Heart right ventricle (tissue), 16 donors: ENCODE measurements at places on chromosomes 4 and X. TPM values are rescaled to one million over a fixed set of nuclear protein-coding genes. Genes with fewer than 3 reads are reported as not detected.

DNA sequence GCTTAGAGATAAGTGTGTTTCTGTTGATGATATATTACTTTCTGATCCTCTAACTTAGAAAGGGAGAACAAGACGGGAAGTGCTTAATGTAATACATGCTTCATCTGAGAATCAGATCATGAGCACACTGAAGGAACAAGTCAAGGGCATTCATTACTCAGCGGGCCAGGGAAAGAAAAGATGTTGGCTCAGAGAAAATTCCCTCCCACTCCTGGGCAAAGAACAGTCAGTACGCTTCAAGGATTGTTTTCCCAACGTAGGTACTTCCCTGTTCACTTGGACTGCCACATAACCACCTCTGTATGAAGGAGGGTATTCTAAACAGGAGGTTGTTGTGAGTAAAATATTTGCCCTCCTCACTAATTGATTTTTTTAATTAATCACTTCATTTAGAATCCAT, 374.5 kb upstream of the FMR1 start:
- DNase-seq, result no peak

DNA sequence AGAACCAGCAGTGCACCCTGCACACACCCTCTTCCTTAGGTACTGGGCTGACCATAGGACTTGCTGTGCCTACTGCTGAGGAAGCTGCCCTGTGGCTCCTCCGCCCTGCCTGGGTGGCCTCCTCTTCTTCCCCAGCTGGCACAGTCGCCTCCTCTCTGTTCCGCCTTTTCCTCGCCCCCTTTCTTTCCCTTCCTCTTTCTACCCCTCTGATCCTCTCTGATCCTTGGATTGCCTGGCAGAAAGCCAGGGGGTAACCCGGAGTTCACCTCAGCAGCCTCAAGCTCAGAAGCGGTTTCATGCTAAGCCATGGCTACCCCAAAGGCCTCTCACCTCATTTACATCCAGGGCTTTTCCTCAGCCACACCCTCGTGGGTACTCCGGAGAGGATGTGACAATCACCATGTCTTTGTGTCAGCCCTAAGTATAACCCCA, 136.2 kb downstream of the SMIM20 start:
- peak; percentile 47 for DNase-seq

- DNase-seq, result no peak
Measured at GRCh38 chrX:100864657-100865391, 9.3 kb downstream of the NOX1 start.

The NDST3 gene
- total RNA-seq, result 0.04 TPM

DNA sequence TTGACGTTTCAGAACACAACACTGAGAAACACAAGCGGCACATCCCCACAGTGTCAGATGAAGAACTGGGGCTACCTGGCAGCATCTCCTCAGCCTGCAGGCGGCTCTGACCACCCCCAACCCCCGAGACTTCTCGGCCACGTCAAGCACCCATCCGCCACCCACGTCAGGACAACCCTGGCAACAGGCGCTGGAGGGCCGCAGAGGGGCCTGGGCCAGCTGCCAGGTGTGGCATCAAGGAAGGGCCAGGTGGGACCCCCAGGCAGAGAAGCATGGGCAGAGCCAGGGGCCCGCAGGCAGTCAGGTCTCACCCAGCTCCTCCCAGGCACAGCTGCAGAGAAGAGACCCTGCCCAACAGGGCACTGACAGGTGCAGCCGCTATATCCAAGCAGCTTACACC, 22.3 kb downstream of the GAK start:
- DNase-seq, result no peak

- DNase-seq, result no peak
Measured at GRCh38 chrX:41302370-41302769, 31.6 kb upstream of the DDX3X start.

The BEND2 gene
- total RNA-seq, result not detected

The SOD3 gene
- 49.2 TPM for total RNA-seq

DNA sequence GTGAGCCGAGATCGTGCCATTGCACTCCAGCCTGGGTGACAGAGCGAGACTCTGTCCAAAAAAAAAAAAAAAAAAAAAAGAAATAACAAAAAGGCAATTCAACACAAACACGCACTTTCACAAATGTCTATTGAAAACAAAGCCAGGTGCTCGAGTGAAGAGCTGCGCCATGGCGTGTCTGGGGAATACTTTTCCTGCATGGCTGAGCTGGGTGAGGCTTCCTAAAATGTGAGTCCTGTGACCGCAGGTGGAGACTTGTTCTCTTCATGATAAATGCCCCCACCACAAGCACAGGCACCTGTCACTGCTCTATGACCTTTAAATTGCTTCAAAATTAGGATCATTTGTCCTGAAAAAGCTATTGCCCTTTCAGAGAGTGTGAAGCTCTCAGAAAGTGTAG, 4.0 kb upstream of the ABLIM2 start:
- DNase-seq, result peak; percentile 0

GRCh38 chrX:40267334-40268187, 169.8 kb upstream of the BCOR start:
- no peak for DNase-seq

GRCh38 chr4:145931403-145931802, 7.2 kb downstream of the ZNF827 start:
- DNase-seq, result no peak

The DRD5 gene
- not detected for total RNA-seq

DNA sequence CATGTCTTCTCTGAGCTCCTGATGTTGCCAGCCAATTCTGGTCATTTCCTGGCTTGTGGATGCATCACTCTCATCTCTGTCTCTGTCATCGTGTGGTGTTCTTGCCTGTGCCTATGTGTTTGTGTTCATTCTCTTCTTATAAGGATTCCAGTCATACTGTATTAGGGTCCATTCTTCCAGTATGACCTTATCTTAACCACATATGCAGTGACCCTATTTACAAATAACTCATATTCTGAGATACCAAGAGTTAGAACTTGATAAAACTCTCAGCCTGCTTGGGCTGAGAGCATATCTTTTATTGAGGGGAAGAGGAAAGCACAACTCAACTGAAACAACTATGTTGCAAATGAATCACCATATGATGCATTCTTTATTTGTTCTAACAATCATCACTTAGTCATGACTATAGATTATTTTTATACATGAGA, 189.0 kb upstream of the ANXA10 start:
- no peak for DNase-seq

GRCh38 chrX:53263597-53264094, 17.7 kb downstream of the IQSEC2 start:
- DNase-seq, result no peak

GRCh38 chr4:174707051-174707676, 121.9 kb downstream of the GLRA3 start:
- no peak for DNase-seq

DNA sequence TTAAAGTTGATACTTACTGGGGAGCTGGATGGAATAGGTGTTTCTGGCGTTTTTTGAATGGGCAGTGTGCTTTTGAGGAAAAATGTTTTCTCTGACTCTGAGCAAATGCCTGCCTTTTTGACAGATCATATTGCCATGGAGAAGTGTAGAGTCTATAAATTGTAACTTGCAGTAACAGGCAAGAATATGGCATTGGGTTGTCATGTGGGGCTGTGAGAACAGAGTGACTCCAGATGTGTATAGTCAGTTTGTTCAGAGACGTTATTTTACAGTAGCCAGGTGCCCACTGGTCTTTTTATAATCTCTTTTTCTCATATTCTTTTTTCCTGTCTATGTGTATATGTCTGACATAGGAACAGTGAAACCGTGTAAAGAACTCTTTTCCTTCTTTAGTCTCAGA, 40.8 kb downstream of the RAPGEF2 start:
- no peak for DNase-seq

- no peak for DNase-seq
Measured at GRCh38 chr4:65635051-65635821, 35.1 kb downstream of the EPHA5 start.

- DNase-seq, result peak; percentile 78
Measured at GRCh38 chr4:122783301-122784215, 43.1 kb upstream of the FGF2 start.

DNA sequence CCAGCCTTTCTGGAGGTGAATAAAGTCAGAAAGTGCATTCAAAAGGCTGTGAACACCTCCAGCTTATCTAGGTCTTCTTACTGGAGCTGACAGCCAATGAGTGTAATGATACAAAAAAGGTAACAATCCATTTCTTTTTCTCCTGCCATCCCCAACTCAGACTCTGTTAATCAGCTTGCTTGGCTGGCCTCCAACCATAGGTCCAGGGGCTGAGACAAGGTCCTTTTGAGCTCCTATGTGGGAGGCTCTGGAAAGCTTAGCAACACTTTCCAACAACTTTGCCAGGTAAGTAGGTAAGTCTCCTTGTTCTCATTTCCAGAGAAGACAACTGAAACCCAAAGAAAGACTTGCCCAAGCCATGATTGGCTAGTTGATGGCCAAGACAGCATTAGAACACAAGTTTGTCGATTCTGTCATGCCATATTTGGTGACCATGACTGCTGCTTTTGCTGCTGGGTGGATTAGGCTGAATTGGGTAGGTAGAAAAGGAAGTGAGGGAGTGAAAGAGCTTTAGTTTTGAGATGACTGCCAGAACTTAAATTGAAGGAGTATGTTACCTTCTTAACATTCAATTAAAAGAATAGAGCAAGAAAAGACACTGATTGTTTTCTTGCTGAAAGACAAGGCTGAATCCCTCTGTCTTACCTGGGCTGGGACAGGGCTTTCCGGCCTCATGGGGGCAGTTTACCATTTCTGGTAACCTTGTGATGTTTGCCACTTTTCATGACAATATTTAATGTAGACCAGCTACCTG, 22.8 kb downstream of the VSIG4 start:
- DNase-seq, result no peak

- no peak for DNase-seq
Measured at GRCh38 chr4:108695062-108695461, 44.7 kb downstream of the OSTC start.

DNA sequence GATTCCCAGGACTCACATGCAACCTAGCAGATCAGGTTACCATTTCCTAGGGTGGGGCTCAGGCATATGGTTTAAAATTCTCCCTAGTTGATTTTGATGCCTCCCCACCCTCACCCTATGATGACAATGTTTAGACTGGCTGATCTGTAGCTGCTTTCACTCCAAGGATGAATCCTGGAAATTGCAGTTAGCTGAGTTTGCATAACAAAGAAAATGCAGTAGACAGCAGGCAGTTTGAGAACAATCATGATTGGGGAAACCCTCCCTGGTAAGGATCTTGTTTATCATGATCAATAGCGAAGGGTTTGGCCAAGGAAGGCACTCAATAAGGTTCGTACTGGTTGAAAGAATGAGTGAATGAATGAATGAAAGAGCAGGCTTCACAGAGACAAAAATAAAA, 2.1 kb downstream of the ZNF518B start:
- no peak for DNase-seq

- no peak for DNase-seq
Measured at GRCh38 chr4:16118090-16118489, 34.3 kb upstream of the PROM1 start.

The ZNF41 gene
- 12.3 TPM for total RNA-seq

DNA sequence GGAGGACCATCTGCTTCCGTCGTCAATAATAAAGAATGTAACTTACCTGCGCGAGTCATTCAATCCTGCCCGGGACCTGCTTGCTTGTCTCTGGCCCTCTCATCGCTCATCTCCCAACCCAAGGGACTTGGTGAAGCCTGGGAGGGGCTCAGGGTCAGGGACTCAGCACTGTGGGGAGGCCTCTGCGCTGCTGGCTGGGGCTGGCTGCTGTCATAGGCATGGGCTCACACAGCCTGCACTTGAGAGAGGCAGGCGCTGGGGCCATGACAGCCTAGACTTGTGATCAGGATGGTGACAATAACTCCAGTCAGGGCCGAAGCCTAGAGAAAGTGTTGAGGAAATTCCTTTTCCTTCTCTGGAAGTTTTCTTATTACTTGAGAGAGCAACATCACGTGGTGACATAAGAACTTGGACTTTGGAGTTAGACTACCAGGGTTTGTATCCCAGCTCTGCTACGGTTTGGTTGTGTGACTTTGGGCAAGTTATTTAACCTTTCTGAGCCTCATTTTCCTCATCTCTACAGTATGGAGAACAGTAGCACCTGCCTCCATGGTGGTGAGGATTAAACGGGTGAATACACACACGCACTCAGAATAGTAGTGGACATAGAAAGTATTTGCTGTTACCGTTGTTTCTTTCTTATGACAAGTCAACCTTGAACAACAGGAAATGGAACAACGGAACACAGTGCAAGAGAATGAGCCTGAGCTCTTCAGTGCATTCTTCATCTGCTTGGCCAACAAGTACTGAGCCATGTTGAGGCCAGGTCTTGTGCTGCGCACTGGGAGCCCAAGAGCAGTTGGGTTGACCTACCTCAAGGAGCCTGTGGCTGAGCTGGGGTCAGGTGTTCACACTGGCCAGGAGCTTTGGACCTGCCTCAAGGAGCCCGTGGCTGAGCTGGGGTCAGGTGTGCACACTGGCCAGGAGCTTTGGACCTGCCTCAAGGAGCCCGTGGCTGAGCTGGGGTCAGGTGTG, 60.5 kb downstream of the TBC1D14 start:
- no peak for DNase-seq

GRCh38 chr4:7879127-7879526, 60.5 kb downstream of the AFAP1 start:
- DNase-seq, result no peak

GRCh38 chrX:112058766-112059165, 23.8 kb downstream of the TRPC5 start:
- DNase-seq, result no peak

The CT45A3 gene
- not detected for total RNA-seq

The CLIC2 gene
- 7.7 TPM for total RNA-seq

DNA sequence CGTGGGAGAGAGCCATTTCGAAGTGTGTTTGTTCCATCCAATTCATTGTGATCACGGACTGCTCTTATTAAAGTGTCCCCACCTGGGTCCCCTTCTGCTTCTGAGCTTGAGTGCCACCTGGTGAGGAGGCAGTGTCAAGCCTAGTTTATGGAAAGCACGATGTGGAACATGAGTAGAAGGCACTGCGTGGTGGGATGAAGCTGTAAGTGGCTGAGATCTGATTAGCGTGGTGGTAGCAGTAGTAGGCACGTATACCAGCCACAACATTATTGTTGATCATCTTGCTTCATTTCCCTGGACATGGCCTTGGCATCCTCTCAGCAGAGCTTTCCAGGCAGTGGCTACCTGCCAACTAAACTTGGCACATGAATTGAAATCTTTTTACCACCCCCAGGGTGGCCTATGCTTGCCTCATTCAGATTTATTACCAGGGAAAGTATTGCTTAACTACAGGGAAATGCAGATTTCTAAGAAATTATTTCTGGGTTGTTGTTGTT, 46.4 kb downstream of the GPAT3 start:
- peak; percentile 16 for DNase-seq
